GM19239 (cell line): ENCODE measurements at places on chromosomes 16 and 17.

- no peak for DNase-seq
Measured at GRCh38 chr17:36594626-36595401, 3.1 kb downstream of the DHRS11 start.

DNA sequence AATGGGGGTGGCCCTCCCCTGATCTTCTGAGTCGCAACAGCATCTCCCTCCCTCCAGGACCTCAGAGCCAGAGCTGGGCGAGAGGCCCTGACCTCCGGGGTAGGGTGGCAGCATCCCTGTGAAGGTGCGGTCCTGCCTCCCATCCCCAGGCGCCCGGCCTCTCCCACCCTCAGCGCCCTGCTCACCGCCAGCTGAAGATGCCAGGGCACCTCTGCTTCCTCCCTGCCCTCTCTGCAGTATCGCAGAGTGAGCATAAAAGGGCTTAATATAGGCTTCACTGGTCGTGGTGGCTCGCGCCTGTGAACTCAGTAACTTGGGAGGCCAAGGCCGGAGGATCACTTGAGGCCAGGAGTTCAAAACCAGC lies 10.7 kb upstream of the MPP2 start:
- no peak for DNase-seq

- DNase-seq = no peak
Measured at GRCh38 chr16:53091466-53092211, 36.8 kb downstream of the CHD9 start.

- no peak for DNase-seq
Measured at GRCh38 chr16:88192601-88193000, 190.2 kb upstream of the ZNF469 start.

GRCh38 chr17:62819511-62820221 lies 11.6 kb upstream of the MARCHF10 start:
- DNase-seq = no peak

GRCh38 chr16:56938664-56939513 lies 6.9 kb downstream of the HERPUD1 start:
- no peak for DNase-seq

GRCh38 chr17:56723421-56723820 lies 110.3 kb downstream of the C17orf67 start:
- no peak for DNase-seq

DNA sequence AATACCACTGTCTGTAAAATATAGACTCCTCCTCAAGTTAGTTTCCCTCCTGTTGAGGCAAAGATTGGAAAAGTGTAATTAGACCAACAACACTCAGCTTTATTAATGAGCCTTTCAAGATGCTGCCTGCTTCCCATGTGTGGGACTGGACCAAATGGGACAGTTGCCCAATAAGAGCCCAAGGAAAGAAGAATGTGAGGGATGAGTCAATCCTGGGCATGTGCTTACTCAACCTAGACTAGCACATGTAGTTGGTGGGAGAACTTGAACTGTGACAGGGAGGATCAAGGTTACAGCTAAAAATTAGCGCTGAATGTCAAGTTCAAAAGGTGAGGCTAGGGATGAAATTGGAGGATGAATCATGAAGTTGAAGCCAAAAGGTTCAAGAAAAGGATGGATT lies 435.5 kb downstream of the CA10 start:
- DNase-seq = no peak

DNA sequence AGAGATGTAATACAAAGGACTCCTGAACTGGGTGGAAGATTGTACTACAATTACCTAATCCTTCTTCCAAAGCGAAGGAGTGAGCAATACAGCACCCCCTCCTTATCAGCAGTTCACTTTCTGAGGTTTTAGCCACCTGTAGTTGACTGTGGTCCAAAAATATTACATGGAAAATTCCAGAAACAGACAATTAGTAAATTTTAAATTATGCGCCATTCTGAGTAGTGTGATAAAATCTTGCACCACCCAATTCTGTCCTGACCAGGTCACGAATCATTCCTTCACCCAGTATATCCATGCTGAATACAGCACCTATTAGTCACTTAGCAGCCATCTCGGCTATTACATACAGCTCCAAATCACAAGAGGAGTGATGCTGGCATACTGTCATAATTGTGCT lies 23.2 kb downstream of the VPS53 start:
- no peak for DNase-seq

DNA sequence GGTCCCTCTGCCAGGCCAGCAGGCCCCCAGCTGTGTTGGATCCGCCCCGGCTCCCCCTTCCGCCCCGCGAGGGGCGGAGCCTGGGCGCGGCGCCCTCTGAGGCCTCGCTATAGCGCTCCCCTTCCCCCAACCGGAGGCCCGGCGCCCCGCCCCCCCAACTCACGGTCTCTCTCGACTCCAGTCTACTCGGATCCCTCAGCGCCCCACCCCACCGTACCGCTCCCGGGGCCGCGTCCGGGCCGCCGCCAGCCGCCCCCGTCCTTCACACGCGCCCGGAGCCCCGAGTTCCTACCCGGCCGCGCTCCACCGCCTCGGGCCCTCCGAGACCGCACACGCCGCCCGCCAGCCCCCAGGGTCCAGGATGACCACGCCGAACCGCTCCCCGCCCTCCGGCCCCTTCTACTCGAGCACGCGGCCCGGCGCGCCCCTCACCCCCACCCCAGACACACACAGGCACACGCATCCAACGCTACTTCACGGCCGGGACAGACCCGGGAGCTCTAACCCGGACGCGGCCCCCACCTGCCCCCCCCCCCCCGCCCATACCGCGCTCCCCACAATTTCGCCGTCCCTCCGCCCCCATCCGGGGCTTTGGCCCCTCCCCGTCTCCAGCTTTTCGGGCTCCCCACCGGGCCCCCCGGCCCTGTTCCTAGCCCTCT lies 1.4 kb downstream of the PHF23 start:
- DNase-seq = no peak

DNA sequence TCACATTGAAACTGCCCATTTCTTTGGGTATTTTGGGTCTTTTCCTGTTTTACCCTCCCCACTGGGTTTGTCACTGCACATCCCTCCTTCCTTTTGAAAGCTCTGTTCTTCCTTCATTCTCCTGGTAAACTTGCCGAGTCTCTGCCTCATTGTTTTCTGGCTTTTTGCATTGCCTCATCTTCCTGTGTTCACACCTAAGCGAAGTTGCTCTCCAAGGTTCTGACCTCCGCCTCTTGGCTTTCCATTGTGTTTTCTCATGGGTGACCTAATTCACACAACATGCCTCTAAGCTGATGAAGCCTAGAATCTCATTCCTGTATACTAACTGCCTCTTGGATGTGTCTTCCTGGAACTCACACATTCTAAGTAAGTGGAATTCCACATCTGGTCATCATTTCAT lies 1096.1 kb upstream of the EEF2KMT start:
- no peak for DNase-seq

- no peak for DNase-seq
Measured at GRCh38 chr16:22874394-22874793, 60.4 kb downstream of the HS3ST2 start.

DNA sequence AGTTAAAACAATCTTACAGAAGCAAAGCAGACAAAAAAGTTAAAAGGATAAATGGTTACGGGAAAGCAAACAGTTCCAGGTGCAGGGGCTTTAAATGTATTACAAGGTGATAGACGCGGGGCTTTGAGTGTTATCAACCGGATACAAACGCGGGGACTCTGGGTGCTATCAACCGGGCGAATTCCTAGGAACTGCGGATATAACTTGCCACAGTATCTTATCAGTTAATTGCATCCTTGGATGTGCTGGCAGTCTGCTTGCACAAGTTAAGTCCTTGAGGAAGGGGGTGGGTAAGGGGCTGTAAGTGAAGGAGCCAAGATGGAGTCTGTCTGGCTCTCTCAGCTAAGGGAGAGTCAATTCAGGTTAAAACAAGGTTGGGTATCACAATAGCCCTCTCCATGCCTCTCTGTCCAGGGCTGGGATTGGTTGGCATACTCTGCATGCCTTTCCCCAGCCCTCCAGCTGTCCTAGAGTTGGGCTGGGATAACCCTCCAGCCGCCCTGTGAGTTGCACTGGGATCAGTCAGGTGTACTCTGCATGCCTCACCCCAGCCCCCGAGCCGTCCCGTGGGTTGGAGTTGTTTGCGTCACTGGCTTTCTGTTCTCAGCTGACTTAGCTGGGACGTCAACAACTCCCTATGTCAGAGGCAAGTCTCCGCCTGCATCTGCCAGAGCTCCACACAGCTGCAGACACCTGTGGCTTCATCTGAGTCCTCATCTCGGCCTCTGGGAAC lies 40.9 kb downstream of the TMEM235 start:
- no peak for DNase-seq

- DNase-seq = no peak
Measured at GRCh38 chr16:53055541-53056391, 975 bp downstream of the CHD9 start.

GRCh38 chr17:6456321-6456720 lies 12.1 kb downstream of the PIMREG start:
- no peak for DNase-seq

- no peak for DNase-seq
Measured at GRCh38 chr17:38600906-38601305, 4.8 kb downstream of the SRCIN1 start.

DNA sequence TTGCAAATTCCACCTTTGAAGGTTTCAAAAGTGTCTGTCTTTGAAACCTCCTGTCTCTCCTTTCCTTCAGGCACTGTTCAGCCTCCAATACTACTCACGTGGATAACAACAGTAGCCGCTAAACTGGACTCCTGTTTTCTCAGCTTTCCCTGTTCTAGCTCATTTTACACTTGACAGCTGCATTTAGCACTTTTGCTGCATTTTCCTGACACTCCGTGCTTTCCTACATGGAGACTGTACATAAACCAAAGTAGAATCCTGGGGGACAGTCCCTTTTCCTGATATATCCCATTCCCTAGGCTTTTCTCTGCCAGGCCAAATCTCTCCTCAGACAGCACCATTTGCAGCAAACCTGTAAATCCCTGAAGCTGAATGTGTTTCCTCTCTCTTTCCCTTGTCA lies 3.6 kb downstream of the CCL5 start:
- DNase-seq = no peak

DNA sequence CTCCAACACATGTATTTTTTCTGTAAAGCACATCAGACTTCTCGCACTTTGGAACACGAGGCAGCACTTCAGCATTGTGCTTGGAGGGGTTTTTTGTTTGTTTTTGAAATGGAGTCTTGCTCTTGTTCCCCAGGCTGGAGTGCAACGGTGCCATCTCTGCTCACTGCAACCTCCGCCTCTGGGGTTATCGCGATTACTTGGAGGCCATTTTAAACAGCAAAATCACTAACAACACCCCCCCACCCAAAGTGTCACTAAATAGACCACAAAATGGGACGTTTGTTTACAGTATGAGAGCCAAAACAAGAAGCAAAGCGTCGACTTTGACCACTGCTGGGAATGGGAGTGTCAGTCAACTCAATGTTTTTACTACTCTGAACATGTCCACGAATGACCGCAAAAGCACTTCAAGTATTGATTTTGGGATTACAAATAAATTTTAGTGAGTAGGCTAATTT lies 9.0 kb upstream of the C16orf87 start:
- DNase-seq = no peak

GRCh38 chr17:44210342-44211192 lies 8.9 kb downstream of the UBTF start:
- peak; percentile 95 for DNase-seq

DNA sequence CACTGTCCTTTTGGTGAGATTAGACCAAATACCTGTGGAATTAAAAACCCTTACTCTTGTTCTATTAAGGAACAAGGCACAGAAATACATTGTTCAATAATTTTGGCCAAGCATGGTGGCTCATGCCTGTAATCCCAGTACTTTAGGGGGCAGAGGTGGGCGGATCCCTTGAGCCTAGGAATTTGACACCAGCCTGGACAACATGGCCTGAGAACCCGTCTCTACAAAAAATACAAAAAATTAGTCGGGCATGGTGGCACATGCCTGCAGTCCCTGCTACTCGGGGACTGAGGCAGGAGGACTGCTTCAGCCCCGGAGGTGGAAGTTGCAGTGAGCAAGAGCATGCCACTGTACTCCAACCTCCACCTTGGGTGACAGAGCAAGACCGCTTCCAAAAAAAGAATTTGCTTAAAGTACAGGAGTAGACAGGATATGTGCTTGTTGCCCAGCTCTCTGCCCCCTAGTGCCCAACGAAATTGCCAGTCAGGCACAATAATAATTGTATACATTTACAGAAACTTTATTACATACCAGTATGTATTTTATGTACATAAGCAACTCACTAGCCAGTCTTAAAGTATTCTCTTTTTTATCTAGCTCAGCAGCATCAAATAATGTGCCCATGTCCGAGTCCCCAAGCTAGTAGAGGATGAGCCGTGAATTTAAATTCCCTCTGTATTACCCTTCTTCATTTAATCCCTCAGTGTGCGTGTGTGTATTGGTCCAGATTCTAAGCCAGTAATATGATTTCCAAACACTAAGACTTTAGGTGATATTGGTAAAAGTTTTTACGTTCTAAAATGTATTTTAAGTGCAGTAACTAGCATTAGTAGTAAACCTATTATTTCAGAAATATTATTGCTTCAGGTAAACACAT lies 1.4 kb downstream of the THUMPD1 start:
- DNase-seq = no peak

- DNase-seq = no peak
Measured at GRCh38 chr17:35256629-35257028, 13.8 kb downstream of the SLFN5 start.

- DNase-seq = no peak
Measured at GRCh38 chr16:86714166-86714565, 135.8 kb downstream of the FOXL1 start.

- DNase-seq = no peak
Measured at GRCh38 chr17:80885947-80886582, 105.6 kb upstream of the CHMP6 start.

DNA sequence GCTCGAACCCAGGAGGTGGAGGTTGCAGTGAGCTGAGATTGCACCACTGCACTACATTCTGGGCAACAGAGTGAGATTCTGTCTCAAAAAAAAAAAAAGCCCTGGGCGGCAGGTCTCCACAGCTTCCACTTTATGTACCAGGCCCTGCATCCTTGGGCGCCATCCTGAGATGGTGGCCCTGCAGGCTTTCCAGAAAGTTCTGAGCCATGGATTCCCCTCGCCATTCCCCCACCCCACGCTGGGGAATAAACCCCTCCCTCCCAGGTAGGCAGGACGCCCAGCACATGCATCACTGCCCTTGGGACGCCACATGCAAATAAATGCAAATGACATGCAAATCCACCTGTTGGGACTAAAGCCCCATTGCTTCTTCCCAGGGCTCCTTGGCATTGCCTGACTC lies 13.8 kb upstream of the ZNF469 start:
- no peak for DNase-seq
